ENCODE measurements at places on chromosomes 7 and 10.

- no peak for DNase-seq
Measured at GRCh38 chr10:125411724-125412123, 251.4 kb upstream of the CTBP2 start.

DNA sequence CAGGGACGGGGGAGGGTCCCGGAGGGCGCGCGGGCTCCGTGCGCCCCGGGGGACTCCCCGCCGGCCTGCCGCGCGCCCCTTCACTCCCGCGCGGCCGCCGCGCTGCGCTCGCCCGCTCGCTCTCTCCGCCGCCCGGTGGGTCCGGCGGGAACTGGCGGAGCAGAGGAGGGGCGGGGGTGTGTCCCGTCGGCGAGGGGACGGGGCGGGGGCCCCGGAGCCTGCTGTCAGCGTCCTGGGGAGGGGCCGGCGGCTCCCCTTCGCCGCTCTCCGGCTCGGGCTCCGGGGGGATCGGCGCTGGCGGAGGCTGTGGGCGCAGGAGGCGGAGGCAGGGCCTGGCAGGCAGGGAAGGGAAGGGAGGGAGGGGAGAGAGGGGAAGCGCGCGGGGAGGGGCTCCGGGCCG lies at the start of gene SH3PXD2A:
SH3PXD2A (minus strand) TSS at position 153 of the 400 bp plus-strand sequence. CDS start 310 bp downstream, outside the sequence.
- DNase-seq = no peak

DNA sequence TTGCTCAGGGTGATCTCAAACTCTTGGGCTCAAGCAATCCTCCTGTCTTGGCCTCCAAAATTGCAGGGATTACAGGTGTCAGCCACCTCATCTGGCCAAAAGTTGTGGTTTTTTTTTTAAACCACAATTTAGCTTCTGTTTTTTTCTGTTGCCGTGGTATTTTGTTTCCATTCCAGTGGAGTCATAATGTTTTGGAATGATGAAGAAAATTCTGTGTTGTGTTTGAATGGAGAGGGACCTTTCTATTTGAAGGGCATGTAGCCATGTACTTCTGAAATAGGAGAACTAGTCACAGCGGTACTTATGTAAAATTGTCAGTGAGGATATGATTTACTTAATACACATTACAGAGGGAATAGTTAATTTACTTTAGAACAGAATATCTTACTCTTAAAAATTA lies 201.3 kb downstream of the ARL4A start:
- no peak for DNase-seq

- DNase-seq = no peak
Measured at GRCh38 chr7:156603629-156604028, 36.9 kb upstream of the RNF32 start.

DNA sequence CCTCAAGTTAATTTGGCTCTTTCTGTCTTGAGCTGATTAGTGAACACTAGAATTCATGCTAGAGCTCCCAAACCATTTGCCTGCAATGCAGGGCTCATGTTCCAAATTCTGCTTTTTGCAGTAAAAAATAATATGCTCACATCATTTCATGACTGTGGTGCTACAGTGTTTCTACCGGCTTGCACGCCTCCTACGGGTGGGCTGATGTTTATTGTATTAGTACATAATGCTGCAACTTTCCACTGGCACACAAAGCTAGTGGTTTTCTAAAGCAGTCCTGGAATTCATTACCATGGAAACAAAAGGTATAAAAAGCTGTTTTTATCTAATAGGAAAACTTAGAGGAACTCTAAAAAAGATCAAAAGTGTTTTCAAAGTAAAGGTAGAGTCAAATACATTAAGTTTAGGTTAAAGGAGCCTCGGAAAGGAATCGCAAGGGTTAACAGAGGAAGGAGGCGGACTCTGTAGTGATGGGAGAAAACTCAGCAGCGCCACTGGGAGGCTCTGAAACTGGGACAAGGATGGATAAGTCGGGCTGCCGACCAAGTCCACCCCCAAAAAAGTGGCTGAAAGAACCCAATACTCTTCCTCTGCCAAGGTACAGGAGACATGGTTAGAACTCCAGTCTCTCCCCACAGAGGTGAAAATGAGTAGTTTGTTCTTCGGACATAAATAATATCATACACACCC lies 25.9 kb downstream of the GRM8 start:
- DNase-seq = no peak

DNA sequence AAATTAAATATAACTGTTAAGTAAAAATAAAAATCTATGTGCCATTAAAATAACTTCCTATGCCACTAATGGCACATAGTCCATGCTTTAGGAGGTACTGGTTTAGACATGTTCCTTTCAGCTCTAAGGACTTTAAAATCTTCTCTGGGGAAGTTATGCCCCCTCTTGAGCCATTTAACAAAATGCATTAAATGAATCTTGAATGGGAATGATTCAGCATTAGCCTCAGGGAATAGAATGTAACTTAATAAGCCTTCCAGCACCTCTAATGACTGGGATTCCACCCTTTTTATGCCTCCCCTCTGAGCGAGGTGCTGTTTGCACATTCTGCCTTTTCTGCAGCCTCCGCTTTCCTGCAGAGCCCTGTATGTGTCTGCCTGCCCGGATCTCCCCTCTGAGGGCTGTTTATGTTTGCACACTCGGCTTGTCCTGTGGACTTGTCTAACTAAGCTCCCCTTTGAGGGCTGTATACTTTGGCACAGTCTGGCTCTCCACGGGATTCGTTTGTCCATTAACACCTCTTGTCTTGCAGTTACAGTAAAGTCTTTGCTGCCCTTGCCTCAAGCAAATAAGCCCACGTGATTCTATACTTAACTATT lies 108.4 kb upstream of the HPS1 start:
- DNase-seq = no peak

- no peak for DNase-seq
Measured at GRCh38 chr7:84799106-84799505, 387.8 kb downstream of the SEMA3D start.

- no peak for DNase-seq
Measured at GRCh38 chr7:151699147-151699927, 177.6 kb downstream of the PRKAG2 start.

GRCh38 chr10:29896053-29896452 lies 163.3 kb downstream of the JCAD start:
- DNase-seq = no peak

DNA sequence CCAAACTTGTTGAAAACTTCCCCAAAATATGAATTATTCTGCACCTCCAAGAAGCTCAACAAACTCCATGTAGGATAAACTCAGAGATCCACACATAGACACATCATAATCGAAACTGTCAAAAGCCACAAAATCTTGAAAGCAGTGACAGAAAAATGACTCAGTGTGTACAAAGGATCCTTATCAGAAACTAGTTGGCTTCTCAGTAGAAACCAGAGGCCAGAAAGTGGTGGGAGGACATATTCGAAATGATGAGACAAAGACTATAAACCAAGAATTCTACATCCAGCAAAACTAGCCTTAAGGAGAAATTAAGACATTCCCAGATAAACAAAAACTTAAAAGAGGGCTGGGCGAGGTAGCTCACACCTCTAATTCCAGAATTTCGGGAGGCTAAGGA lies 38.5 kb downstream of the MCMBP start:
- DNase-seq = no peak

- DNase-seq = no peak
Measured at GRCh38 chr7:98206451-98207330, 4.5 kb upstream of the BHLHA15 start.

DNA sequence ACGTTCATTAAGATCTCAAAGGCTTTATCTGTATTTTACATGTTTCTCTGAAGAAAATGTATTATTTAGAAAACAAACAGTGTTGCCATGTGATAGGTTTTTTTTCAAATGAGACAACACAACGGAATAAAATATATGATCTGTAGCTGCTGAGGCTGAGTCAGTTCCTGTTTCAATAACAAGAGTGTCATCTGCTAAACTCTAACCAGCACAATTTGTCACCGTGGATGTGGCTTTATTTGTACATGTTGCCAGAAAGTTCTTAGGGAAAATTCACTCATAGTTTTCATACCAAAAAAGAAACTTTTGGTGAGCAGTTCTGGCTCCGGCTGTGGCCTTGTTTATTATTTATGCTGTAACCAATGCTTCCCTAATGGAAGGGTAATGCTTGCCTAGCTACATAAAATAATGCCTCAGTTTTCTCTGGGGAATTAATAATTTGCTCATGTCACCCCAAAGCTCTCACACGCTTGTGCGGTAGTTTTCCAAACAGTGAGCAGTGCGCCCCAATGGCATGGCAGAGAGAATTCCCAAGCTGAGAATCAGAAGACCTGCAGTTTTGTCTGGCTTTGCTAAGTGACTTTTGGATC lies 20.3 kb upstream of the KLF6 start:
- DNase-seq = peak; percentile 74

DNA sequence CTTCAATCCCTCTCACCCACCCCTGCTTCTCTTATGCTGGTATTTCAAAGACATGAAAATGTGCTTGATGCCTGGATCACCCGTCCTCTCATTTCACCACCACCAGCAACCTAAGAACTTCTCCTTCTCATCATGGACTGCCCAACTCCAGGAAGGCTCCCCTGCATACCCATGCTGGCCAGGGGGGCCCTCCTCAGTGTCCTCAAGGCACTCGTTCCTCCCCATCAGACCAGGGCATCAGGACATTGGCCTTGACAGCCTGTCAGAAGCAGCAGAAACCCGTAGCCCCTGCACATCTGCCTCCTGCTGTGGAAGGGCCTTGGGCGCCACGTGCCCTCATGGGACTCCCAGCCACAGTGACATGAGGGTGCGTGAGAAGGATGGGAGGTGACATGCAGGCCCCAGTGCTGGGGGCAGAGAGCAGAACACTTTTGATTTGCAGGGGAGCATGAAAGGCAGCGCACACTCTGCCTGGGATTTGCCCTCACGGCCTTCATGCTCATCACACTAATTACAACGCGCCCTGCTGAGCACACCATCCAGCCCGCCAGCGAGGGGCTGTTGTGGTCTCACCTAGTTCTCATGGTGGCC lies 1.9 kb upstream of the HSPA12A start:
- no peak for DNase-seq

DNA sequence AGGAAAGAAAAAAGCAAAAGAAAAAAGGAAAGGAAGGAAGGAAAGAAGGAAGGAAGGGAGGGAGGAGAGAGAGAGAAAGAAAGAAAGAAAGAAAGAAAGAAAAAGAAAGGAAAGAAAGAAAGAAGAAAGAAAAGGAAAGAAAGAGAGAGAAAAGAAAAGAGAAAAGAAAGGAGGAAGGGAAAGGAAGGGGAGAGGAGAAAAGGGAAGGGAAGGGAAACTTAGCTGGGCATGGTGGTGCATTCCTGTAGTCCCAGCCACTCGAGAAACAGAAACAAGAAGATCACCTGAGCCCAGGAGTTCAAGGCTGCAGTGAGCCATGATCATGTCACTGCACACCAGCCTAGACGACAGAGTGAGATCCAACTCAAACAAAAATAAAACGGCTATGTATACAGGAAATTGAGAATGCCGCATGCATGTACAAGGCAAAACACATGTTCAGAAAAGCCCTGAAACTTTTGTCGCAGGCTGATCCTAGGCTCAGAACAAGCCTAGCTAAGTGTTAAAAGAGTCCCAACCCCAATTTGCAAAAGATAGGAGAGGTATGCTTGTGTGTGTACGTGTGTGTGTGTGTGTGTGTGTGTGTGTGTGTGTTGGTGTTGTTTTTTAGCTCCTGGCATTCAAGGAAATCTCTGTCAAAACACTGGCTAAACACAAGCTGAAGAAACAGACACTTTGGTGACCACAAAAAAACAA lies 6.6 kb upstream of the NPC1L1 start:
- DNase-seq = no peak

GRCh38 chr10:22252224-22252800 lies 34.5 kb upstream of the EBLN1 start:
- DNase-seq = peak; percentile 39

DNA sequence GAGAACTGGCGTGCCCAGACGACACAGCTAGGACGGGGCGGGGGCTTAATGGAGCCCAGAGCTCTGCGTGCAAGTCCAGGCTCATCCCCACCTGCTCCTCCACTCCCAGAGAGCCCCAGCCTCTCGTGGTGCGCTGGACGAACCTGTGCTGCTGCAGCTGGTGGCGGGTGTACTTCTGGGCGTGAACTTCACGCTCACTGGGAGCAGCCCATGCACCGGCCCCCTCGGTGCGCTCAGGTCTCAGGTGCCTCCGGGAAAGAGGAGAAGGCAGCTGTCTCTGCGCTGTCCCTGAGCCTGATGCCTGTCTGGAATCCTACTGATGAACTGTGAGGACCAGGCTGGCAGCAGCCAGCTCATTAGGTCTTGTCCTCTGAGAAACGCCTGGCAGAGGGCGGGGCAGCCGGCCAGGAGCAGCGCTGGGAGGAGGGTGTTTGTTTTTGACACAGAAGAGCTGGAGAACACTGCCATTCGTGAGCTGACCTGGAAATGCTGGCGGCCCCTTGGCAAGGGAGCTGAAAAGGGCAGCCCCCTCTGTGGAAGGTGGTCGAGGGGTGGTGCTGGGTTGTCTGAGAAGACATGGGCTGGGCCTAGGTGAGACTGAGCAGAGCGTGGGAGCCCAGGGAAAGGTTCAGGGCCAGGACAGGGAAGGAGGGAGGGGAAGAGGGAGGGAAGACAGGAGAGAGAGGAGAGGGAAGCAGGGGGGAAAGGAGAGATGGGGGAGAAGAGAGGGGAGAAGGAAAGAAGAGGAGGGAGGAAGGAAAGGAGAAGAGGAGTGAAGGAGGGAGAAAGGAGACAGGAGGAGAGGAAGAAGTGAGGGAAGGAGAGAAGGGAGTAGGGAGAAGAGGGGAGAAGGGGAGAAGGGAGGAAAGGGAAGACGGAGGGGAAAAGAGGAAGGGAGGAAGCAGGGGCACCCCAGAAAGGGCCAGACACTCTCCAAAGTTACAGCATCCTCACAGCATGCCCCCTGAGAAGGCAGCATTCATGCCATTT lies 53.5 kb upstream of the TNS3 start:
- DNase-seq = no peak

DNA sequence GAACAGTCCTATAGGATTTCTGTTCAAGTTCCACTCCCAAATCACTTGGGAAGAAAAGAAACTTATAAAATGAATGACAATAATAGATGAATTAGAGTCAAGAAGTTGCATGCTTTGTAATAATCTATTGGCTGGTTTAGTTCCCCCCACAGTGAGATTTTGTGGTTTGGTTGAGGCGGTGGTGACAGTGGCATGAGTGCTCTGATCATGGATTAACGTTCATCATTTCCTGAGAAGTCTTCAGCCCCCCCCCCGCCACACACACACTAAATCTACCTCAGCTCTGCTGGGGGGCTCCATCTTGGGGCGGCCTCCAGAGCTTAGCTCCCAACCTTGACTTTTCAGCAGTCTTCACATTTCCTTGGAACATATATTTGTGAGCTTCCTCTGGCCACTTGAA lies 121.7 kb downstream of the ABCA13 start:
- DNase-seq = no peak

- no peak for DNase-seq
Measured at GRCh38 chr10:25036381-25036780, 20.0 kb downstream of the THNSL1 start.

- no peak for DNase-seq
Measured at GRCh38 chr10:96133135-96133534, 3.0 kb downstream of the ZNF518A start.

- DNase-seq = no peak
Measured at GRCh38 chr10:132605390-132605789, 67.8 kb downstream of the INPP5A start.

GRCh38 chr7:102111061-102112041 lies 175.3 kb upstream of the SH2B2 start:
- no peak for DNase-seq

DNA sequence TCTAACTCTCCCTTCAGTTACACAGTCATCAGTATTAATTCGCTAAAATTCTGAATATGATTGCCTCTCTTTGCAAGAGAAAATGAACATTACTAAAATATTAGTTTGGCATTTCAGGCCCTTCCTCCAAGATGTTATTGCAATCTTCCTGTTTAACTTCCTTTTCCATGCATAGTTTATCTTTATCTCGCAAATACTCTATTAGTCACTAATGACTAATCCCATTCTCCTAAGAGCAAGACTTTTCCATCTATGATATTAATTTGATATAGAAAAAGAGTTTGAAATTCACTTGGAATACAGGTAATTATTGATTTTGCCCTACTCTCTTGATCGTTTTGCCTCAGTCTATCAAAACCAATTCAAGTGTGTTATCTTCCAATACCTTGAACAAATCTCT lies 41.8 kb upstream of the SEMA3A start:
- DNase-seq = no peak
